NCI-H1436 (cell line): ENCODE measurements at places on chromosomes 4 and X.

DNA sequence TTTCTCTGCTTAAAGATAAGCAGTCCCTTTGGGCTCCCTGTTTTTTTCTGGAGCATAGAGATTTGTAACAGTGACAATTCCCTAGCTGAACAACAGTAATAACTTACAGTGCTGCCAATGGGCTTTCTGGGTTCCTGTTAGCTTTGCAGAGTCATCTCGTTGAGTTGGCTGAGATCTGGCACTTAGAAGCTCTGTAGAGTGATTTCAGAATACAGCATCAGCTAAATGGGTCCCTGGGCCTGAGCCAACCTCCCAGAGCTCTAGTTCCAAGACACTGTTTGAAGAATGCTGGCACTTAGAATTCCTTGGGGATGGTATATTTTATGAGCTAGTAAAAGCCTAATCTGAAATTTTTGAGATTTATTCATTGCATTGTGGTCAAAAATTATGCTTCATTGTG, 43.5 kb upstream of the SERTM2 start:
- peak; percentile 52 for DNase-seq

DNA sequence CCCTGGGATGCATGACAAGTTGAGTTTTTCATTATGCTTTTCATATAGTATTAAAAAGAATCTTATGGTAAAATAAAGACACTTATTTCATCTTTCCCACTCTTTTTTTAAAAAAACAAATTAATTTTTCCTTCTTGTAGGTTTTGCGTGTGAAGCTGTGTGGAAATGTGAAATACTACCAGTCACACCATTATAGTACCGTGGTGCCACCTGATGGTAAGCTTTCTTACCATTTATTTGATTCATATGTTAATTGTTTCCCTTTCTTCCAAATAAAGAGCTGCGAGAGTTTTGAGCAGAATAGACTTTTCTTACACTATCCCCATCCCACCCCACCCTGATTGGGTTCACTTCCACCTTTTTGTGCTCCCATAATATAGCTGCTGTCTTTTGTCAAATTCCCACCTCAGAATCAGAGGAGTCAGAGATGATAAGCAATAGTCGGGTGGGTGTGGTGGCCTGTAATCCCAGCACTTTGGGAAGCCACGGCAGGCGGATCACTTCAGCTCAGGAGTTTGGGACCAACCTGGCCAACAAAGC, 44.3 kb downstream of the CASP6 start:
- DNase-seq, result no peak

- no peak for DNase-seq
Observed at GRCh38 chr4:26220696-26221095, 100.1 kb upstream of the RBPJ start.

GRCh38 chrX:153400146-153401132, 711 bp downstream of the PNMA6E start:
- peak; percentile 53 for DNase-seq

- DNase-seq, result no peak
Observed at GRCh38 chrX:13077168-13077567, 32.7 kb upstream of the FAM9C start.

DNA sequence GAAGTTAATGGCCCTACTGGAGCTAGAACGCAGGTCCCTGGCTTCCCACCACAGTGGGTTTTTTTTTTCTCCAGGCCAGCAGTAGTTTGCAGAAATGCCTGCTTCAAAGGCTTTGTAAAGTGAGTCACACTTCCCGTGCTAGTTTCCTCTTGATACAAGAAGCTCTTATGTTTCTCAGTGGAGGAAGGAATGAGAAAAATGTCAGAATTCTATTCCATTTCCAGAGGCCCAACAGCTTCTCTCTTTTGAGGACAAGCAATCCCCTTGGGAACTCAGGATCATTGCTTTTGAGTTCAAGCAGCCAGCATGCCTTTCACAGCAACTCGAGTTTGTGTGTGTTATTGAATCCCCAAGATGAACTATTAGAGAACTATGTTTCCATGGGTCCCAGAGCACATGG, 134.3 kb downstream of the GUCY2F start:
- DNase-seq, result no peak

GRCh38 chr4:22434895-22435294, 81.0 kb downstream of the ADGRA3 start:
- no peak for DNase-seq

DNA sequence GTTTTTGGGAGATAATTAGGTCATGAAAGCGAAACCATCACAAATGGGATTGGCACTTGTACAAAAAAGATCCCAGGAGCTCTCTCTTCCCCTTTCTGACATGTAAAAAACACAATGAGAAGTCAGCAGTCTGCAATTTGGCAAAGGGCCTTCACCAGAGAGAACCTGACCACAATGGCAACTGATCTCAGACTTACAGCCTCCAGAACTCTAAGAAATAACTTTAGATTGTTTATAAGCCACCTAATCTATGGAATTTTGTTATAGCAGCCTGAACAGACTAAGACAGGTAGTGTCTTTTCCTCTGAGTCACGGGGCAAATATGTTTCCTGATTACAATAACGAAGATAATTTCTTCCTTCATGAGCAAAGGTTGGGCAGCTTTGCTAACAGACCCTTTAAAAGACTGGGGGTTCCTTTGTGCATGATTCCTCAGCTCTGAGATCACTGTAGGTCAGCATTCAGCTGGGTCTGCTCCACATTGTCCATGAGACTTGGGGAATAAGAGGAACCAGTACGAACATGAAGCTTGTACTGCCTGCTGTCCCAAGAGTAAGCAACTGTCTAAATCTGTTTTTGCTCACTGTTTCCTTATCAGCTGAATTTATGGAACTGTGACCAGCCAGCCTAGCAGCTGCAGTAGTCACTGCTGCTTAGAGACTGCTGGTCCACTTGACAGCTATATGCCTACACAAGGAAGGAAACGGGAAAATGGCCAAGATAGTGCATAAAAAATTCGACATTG, 191.6 kb downstream of the ANAPC10 start:
- DNase-seq, result no peak

DNA sequence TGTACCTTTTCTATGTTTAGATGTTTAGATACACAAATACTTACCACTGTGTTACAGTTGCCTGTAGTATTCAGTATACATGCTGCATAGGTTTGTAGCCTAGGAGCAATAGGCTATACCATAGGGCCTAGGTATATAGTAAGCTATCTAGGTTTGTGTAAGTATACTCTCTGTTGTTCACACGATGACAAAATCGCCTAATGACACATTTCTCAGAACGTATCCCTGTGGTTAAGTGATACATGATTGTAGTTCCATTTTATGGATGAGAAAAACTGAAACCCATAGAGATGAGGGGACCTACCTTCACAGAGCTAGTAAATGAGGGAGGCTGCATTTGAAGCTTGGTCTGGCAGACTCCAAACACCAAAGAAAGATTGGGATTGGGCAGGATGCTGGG, 79.4 kb upstream of the EFNB1 start:
- DNase-seq, result no peak
